ENCODE measurements at places on chromosomes 7 and 10.

DNA sequence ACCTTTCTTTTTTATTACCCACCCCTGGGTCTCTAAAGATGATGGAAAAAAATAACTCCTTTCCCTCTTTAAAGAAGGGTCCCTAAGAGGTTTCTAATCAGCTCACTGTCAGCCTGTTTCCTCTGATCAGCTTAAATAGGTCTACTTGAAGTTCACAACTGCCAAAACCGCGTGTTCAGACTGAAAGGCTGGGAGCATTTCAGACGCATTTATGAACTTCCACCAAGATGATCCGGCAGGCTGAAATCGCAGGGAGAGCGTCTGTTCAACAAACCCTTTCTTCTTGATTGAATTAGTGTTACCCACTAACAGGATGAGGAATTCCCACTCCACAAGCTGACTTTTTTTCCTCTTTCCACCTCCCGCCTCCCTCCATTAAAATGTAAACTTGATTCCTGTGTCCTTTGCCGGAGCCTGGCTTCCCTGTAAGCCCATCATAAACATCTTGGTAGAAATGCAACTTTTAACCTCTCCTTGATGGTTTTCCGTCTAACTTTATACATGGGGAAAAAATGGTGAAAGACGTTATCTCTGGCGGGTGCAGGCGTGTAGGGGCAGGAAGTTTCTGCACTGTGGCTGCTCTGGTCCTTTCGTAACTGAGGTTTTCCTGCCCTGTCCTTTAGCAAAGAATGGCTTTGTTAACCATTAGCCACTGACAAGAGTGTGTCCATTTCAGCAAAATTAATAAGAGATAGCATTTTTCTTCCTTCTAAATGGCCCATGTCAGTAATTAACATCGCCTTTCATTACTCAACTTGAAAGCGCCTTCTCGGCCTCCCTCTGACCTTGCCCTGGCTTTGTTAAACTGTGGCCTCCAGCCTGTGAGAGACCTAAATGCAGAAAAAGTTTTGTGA, 130.7 kb downstream of the BAMBI start:
- no peak for DNase-seq

DNA sequence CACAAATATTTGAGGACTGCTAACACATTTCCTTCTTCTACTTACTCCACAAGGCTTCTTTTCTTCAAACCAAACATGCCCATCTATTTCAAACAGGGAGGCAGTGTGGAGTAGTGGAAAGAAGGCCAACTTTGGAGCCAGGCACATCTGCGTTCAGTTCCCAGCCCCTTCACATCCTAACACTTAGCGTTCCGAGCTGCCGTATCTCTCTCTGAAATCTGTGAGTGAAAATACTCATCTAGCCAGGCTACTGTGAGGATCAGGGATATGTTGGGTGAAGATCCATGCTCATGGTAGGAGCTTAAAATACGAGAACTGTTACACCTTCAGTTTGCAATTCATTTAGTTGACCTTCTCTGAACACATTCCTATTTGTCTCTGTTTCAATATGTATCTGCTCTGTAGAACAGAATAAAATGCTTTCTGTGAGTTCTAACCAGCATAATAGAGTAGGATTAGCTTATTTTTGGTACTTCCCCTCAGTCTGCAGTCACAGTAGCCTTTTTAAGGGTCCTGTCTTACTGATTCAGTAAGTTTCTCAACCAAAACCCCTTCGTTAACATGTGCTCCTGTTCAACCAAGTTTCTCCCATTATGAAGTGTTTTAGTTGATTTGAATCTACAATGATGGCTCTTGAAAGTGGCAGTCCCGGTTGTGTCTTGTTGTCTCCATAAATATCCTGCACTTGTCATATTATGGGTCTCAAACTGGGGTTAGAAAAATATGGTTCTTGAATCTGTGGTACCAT, 3.3 kb upstream of the MEST start:
- peak; percentile 35 for DNase-seq

GRCh38 chr10:2870654-2871053, 196.7 kb upstream of the PFKP start:
- DNase-seq: no peak

GRCh38 chr10:117621795-117622420, 79.4 kb downstream of the EMX2 start:
- DNase-seq: no peak

- DNase-seq: no peak
Observed at GRCh38 chr7:139743267-139743966, 34.4 kb downstream of the HIPK2 start.

GRCh38 chr7:2862831-2863361, 18.8 kb upstream of the GNA12 start:
- DNase-seq: no peak

DNA sequence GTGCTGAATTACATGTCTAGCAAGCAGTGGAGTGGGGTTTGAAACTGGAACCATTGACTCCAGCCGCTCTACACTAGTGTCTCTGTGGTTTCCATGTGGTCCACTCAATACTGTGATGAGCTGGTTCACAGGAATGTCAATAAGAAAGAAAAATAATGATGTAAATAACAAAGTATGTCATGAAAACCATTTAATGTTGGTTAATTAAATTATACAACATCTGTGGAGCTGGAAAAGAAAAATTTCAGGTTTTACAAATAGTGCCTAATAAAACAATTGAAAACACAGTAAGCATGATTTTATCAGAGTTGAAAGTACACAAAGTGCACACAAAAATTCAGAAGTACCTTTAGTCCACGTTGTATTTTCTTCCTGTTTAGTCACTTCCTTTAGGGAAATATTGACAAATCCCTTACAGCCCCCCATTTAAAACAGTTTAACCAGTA, 28.7 kb upstream of the NAMPT start:
- no peak for DNase-seq

DNA sequence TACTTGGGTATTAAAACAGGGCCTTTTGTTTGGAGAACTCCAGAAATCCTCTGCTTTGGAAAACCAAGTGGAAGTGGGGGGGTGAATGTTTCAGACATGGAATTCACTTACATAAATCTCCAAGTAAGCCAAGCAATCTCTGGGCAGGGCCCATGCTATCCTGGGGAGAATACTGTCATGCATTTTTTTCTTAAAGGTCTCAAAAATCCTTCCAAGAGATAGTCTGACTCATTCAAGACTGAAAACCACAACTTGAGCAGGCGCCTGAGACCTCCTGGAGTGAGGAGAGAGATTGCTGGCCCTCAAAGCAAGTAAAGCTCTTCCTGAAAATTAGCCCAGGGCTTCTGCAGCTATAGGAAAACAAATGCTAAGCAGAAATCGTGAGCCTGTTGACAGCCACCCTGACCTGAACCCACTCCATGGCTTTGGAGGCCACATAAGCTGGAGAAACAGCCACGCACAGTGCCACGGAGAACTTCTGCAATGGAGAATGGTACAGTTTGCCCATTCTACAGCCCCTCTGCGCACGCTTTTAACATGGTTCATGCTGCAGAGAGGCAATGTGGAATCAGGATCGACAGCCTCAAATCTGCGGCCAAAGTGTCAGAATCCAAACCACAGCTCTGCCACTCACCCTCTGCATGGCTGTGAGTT, 203.1 kb upstream of the AUTS2 start:
- DNase-seq: no peak

DNA sequence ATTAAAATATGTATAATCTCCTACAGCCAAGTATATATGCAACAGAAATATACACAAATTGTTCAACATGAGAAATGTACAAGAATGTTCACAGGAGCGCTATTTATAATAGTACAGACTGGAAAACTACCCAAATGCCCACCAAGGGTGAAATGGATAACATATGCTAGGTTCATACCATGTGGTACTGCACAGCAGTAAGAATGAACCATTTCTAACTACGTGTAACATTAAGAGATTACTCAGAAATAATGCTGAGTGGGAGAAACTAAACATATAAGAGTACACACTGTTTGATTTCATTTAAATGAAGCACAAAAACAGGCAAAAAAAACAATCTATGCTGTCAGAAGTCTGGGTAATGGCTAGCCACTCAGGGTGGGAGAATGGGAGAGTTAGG, 45.8 kb downstream of the RNLS start:
- no peak for DNase-seq

DNA sequence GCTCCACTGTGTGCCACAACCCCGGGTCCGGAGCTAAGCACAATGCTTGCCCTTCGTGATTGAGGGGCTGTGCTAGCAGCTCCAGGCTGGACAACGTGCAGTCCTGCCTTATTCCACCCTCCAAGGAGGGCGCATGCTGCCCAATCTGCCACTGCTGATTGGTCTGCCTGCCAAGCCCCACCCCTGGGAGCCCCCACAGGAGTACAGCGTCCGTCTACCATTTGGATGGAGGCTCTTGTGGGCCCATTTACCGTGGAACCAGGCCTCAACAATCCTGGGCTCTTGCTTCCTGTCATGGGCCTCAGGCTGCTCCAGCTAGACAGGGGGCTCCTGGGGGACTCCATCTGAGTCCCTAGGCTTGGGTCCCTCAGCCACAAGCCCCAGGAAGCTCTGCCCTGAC, 173.3 kb downstream of the SLIT1 start:
- no peak for DNase-seq

DNA sequence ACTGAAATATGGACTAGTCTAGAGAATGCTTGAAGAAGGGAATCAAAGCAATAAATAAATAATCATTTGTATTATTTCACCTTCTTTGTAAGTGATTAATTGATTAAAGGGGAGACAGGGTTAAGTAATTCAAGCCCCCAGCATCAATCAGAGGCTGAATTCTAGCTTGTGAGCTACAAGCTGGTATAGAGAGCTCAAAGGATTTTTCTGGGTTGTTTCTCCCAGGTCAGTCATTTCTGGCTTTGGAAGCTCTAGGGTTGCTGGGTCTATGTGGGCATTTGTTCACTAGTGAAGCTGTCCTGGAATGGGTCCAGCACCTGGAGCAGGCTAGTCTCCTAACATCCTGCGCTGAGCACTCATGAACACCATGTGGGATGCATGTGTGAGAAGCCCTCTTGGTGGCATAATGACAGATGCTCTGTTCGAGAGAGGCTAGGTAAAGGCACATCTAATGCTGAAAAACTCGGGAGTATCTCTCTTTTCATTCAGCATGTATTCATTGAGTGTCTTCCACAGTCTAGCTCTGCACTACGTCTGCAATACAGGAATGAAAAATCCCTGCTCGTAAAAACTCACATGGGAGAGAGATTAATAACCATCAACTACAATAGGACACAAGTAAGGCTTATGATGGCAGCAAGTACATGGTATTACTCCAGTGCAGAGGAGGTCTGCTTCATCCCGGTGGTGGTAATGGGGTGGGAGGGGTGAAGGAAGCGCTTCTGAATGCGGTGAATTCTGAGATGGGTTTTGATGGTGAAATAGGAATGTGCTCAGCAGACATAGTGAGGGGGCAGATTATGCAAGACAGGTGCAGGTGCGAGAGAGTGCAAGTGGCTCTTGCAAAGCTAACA, 68.0 kb upstream of the NRP1 start:
- DNase-seq: peak; percentile 3

GRCh38 chr10:130141460-130141859, 5.3 kb downstream of the GLRX3 start:
- no peak for DNase-seq

DNA sequence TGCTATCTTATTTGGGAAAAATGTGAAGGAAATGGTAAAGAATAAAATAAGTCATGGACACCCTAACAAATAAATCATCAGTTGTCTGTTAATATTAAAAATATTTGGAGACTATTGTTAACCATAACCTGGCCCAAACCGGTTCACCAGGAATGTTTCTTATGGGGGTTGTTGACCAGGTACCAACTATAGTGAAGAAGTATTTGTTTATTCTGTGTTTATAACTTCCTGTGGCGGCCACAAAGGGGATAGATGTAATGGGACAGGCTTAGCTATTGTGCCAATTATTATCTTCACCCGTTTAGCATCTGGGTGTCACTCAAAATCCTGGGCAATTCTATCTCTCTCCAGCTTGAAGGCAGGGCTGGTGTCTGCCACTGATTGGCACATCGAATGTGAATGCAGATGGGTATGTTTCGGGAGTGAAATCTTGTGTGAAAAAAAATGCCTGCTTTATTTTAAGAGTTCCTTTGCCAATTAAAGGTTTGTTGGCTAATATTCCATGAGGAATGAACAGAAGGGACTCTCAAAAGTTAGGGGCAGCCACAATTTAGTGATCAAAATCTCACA, 500.9 kb downstream of the ARL4A start:
- DNase-seq: no peak

GRCh38 chr7:103063895-103064294, 10.7 kb downstream of the FBXL13 start:
- no peak for DNase-seq

DNA sequence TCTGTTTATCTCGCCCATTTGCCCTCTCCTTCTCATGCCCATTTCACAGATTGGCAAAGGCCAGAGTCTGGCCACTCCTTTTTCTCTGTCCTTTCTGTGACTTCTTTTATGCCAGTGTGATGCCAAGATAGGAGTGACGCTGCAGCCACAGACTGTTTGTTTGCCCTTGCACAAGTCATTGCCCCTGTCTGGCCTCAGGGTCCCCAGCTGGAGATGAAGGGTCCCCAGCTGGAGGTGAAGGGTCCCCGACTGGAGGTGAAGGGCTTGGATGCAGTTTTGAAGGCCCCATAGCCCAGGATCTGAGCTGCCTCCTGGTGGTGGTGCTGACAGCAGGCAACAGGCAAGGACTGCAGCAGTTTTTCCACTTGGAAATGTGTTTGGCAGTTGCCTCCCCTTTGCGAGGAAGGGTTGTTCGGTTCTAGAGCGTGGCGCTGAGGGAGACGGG, 50.8 kb upstream of the SLC29A3 start:
- DNase-seq: no peak

DNA sequence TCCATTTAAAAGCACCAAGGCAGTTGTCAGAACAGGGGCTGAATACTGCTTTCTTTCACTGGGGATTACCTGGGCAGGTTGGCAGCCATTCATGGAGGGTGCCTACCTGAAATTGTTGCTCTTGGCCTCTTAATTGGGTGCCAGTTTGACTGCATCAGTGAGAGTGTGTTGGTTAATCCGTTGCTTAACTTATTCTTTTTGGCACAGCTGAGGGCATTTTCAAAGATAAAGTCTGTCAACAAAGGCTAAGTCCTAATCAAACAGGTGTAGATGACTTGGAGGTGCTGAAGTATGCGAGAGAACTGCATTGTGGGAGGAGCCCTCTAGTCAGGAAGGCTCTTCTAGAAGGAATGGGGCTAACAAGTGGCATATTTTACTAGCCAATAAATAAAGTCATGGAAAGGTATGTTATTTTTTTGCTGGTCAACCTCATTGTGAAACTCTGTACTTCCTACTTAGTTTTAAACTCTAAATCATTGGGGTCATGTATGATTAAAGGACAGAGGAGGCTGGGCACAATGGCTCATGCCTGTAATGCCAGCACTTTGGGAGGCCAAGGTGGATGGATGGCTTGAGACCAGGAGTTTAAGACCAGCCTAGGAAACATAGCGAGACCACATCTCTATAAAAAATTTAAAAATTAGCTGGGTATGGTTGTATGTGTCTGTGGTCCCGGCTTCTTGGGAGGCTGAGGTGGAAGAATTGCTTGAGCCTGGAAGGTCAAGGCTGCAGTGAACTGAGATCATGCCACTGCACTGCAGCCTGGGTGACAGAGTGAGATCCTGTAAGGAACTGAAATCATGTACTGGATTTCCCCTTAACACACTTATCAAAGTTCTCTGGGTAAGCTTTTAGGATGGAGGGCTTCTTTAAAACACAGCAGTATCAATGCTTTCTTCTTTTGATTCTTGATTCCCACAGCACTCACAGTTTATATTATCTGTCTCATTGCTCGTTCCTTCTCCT, 134.1 kb downstream of the LRMDA start:
- DNase-seq: no peak

GRCh38 chr7:43577485-43577951, 5.4 kb upstream of the STK17A start:
- peak; percentile 26 for DNase-seq

Measured in DMS79 treated with DMSO at 0.1 percent for 48 hours (cell line).